ENCODE measurements at places on chromosomes 11 and 22. TPM values are rescaled to one million over a fixed set of nuclear protein-coding genes. Genes with fewer than 3 reads are reported as not detected.

The C11orf98 gene
- total RNA-seq, result 93.5 TPM

- H3K27me3 ChIP-seq, result peaks cover 5% of the 10 kb centered on the region
- no peaks in the 10 kb centered on the region for H3K4me1 ChIP-seq
- H3K36me3 ChIP-seq, result peaks cover 15% of the 10 kb centered on the region
- no peak within 1 kb of the TSS for H3K27ac ChIP-seq
- H3K4me3 ChIP-seq, result no peak within 1 kb of the TSS
- DNase-seq, result no peak
Observed at GRCh38 chr11:64935359-64936081, at the start of gene GPHA2. TSS of gene GPHA2 (minus strand) at chr11:64935893. CDS start at chr11:64935460, 433 bp downstream.

DNA sequence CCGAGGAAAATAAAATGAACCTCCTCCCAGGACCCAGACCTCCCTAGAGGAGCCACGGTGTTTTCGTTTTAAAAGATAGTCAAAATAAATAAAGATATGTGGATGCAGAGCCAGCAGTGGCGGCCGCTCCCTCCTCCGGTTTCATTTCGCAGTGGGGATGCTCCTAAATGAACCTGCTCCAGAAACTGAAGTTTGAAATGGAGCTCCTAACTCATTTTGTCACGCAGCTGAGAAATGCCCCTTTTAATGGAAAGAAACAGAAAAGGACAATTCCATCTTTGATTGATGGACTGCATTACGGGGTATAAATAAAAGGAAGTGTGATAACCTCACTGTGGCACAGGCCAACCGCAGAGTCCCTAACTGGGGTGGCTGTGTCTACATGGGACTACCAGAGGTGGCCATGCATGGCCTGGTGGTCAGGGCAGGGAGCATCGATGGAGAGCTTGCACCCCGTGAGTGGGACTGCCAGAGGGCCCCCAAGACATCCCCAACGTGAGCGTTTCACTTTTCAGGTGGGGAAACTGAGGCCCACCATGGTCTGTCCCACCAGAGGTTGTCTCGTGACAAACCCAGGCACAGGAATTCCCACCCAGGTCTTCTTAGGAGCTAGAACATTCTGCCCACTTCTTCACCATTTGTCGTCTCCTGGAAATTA, 426.6 kb downstream of the BRD1 start:
- H3K4me3 ChIP-seq, result no peak overlapping the region
- no peak for DNase-seq
- no peaks in the 10 kb centered on the region for H3K4me1 ChIP-seq
- no peak overlapping the region for H3K27ac ChIP-seq

- H3K27me3 ChIP-seq, result no peaks in the 10 kb centered on the region
- no peak for DNase-seq
- H3K4me1 ChIP-seq, result no peaks in the 10 kb centered on the region
- H3K36me3 ChIP-seq, result no peaks in the 10 kb centered on the region
- H3K4me3 ChIP-seq, result no peak overlapping the region
- no peak overlapping the region for H3K27ac ChIP-seq
Observed at GRCh38 chr11:104051778-104052177, 15.3 kb downstream of the DDI1 start.

- no peaks in the 10 kb centered on the region for H3K4me1 ChIP-seq
- H3K36me3 ChIP-seq, result no peaks in the 10 kb centered on the region
- H3K27me3 ChIP-seq, result peaks cover 6% of the 10 kb centered on the region
- H3K4me3 ChIP-seq, result no peak overlapping the region
- no peak overlapping the region for H3K27ac ChIP-seq
Observed at GRCh38 chr11:78920329-78920728, 345.7 kb upstream of the NARS2 start.
